ENCODE measurements at places on chromosomes 6 and 20.

- DNase-seq = no peak
These were observed 81.8 kb downstream of the CLIC5 start for GRCh38 chr6:45933855-45934254.

GRCh38 chr20:24318569-24319352 lies 150.7 kb upstream of the SYNDIG1 start:
- peak; percentile 38 for DNase-seq

GRCh38 chr6:109257494-109257893 lies 124.8 kb downstream of the CD164 start:
- no peak for DNase-seq

DNA sequence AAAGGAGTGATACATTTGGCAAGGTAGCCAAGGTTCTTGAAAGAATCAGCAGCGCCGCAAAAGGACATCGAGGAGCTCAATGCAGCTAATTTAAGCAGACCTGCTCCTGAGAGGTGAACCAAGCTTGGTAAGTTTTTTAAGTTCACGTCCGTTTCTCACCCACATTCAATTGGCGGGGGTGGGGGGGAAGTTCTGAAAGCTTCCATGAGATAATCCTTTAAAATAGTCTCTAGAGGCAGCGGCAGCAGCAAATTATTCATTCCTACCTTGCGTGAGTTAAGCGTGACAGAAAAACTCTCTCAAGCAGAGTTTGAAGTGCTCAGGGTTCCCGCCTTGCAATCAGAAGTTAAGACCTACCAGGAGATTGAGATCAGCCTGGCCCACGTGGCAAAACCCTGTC lies 97.3 kb upstream of the NHSL1 start:
- DNase-seq = no peak

DNA sequence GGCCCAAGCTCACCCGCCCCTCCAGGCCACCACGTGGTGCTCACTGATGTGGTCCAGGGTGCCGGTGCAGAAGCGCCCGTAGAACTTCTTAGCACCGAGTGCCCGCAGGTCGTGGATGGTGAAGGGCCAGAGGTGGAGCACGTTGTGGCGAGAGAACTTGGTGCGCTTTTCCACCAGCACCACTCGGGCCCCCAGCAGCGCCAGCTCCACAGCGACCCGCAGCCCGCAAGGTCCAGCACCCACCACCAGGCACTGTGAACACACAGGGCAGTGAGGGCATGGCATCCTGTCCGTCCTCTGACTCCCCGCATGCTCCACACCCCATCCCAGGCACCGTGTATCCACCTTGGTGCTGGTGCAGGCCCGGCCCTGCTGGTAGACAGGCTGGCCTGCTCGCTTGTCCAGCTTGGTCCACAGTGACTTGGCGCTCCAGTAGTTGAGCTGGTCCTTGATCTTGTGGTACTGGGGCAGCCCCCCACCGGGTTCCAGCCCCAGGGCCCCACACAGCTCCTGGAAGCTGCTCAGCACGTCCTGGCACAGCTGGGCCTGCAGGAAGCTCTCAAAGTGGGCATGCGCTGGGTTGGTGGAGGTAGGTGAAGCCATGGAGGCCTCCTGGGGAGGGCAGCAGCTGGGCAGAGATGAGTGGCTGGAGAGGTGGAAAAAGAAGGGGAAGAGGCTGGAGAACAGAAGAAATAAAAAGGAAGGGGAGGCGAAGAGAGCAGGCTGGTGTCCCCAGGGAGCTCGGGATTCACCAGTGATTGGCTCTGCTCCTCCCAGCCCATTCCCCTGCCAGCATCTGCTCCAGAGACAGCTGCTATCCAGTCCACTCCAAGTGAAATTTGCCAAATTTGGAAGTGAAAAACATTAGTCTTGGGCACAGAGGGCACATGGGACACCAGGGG lies 1.7 kb downstream of the MICAL1 start:
- DNase-seq = no peak

DNA sequence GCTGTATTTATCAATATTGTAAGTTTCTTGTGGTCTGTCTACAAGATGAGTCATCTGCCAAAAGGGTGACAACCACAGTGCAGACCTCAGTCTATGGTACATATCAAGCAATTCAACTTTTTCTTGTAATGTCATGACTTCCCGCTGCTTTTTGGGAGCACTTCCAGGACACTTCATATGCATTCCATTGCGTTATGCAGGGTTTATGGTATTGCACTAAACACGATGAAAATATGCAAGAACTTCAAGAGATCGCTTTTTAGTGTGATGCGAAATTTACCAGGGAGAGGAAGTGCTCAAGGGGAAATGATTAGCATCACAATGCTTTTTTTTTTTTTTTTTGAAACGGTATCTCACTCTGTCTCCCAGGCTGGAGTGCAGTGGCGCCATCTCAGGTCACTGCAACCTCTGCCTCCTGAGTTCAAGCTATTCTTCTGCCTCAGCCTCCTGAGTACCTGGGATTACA lies 166.5 kb downstream of the TFAP2A start:
- DNase-seq = peak; percentile 19

- DNase-seq = no peak
These were observed 15.0 kb downstream of the RNF114 start for GRCh38 chr20:49951151-49951550.

DNA sequence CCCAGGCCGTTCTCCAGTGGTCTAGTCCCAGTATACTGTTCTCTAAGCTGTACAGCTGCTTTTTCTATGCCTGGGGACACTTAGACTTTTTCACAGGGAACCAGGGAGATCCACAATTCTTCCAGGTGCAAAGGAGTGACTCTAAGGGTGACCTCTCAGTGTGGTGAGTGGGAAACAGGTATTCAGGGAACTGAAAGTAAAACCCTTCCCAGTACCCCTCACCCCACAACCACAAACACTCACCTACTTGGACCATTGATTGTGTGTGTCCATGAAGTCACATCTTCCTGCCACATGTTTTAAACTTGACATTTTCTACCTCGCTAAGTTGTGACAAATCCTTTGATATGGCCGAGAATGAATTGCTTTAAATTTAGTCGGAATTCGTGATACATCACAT lies 183.6 kb downstream of the CLIC5 start:
- no peak for DNase-seq

GRCh38 chr6:19394687-19395086 lies 442.5 kb upstream of the ID4 start:
- DNase-seq = no peak

DNA sequence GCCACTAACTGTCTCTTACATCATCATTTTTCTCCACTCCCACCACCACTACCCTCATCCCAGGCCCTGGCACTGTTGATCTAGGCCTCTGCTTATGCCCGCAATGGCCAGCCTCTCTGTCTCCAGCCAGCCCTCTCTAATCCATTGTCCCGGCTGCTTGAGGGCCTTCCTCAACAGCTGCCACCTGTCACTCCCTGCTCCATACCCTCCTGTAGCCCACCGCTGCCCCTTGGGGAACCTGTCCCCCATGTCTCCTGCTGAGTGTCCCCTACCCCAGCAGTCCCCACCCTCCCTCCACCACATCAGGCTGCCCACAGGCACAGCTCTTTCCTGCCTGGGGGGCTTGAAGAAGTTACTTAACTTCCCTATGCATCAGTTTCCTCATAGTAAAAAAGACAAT lies 13.4 kb downstream of the TEAD3 start:
- no peak for DNase-seq

DNA sequence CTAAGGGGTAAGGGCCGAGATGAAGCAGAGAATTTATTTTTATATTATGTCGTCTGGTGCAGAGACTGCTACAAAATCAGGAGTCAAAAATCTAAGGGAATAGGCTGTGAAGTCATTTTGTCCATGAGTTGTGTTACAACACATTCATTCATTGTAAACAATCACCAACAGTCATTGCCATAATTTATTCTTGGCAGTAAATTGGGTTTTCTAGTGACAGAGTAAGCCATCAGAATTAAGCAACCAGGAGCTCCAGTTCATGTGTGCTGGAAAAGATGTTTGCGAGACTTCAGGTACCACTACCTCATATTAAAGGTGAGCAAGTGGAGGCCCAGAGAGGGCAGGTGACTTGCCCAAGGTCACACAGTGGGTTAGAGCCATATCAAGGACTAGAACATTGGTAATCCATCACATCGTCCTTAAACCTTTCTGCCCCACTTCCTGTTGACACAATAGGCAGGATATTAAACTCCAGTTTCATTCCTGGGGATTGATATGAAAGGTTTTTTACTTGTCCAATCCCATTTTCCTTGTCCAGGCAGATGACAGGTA lies 46.0 kb downstream of the E2F3 start:
- DNase-seq = no peak

DNA sequence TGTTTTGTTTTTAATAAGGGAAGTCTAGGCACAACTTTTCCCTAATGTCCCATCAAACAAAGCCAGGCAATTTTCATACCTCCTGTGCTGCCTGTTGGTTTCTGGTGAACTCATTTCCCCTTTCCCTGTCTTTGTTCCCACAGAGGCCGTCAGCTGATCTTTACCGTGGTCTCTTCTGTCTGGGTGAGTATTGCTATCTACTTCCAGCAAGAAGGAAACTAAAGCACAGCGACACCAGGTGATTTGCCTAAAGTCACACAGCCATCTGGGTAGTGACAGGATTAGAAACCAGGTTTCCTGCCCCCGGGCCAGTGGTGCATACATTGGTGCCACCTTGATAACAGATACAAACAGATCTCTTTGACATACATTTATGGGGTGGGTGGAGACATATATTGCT lies 59.6 kb downstream of the RAB44 start:
- peak; percentile 28 for DNase-seq

GRCh38 chr6:123990376-123990775 lies 186.7 kb downstream of the NKAIN2 start:
- DNase-seq = peak; percentile 12

DNA sequence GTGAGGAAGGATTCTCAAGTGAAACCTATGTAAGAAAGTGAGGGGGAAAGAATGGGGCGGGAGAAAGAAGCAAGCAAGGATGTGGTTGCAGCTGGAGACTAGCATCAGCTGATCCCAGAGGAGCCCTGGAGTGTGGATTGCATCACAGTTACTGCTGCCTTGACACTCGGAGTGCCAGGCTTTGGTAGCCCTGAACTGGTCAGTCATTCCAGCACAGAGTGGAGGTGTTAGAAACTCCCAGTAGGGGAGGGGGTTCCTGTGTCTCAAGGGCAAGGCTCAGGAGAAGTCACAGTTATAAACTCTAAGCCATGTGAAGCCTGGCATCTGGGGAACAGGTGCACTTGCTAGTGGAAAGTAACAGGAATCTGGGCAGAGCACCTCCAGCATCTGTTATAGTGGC lies 23.5 kb downstream of the SNAP25 start:
- no peak for DNase-seq

DNA sequence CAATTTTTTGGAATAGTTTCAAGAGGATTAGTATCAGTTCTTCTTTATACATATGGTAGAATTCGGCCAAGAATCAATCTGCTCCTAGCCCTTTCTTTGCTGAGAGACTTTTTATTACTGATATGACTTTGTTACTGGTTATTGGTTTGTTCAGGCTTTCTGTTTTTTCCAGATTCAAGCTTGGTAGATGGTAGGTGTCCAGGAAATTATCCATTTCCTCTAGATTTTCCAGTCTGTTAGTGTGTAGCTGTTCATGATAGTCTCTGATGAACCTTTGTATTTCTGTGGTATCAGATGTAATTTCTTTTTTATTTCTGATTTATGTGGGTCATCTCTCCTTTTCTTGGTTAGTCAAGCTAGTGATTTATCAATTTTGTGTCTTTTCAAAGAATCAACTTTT lies 167.6 kb downstream of the GMDS start:
- no peak for DNase-seq

GRCh38 chr6:105800398-105800797 lies 285.7 kb upstream of the PRDM1 start:
- DNase-seq = no peak

DNA sequence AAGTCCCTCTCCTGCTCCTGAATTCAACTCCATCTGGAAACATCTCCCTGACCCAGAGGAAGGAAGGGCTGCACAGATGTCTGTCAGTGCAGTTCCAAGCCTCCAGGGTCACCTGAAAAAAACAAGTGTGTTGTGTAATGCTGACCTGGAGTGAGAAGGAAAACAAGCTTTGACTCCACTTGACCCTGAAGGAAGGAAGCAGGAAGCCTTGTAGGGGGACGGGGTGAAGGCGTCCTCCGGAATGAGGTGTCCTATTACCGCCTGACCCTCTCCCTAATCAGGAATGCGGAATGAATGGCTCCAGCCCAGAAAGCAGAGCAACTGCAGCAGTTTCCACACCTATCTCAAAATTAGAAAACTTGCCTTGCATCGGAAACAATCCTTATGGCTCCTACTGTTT lies 13.9 kb upstream of the ADGRF5 start:
- DNase-seq = no peak

- DNase-seq = peak; percentile 57
These were observed at the start of the genes PLAGL2 and POFUT1 for GRCh38 chr20:32207626-32208498. Gene PLAGL2 (minus strand): TSS chr20:32207743. CDS start chr20:32202178, 5,565 bp downstream. Gene POFUT1 (plus strand): TSS chr20:32207880. CDS start chr20:32207942, 62 bp downstream.

DNA sequence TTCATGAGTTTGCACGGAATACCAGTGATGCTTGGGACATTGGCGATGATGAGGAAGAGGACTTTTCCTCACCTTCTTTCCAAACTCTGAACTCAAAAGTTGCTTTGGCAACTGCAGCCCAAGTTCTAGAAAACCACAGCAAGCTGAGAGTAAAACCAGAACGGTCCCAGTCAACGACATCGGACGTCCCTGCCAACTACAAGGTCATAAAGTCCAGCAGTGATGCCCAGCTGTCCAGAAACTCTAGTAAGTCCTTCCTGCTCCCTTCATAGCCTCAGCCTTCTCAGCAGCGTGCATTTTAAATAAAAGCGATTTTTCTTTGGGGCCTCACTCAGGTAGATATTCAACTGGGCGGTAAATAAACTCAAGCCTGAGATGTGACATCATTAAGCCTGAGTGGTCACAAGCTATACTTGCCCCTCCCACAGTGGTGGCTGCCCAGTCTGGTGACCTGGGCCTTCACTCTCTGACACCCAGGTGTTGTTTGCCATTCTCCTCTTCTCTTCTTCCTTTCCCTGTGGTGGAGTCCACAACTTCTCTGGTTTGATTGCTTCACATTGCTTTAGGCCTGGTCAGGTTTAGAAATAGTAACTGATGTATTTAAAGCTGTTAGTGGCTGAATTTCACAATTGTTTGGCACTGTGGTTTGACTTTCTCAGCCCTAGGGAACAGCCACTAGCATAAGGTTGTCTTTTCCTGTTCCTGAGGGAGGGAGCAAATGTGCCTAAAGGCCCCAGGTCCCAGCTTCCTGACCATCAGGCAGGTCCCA lies 21.6 kb upstream of the TMEM217 start:
- DNase-seq = peak; percentile 76

GRCh38 chr6:88922775-88923548 lies 40.5 kb downstream of the RNGTT start:
- DNase-seq = peak; percentile 69

- DNase-seq = no peak
These were observed 43.0 kb upstream of the KCNK16 start for GRCh38 chr6:39365281-39366074.
